ENCODE measurements at places on chromosomes 12 and 14.

DNA sequence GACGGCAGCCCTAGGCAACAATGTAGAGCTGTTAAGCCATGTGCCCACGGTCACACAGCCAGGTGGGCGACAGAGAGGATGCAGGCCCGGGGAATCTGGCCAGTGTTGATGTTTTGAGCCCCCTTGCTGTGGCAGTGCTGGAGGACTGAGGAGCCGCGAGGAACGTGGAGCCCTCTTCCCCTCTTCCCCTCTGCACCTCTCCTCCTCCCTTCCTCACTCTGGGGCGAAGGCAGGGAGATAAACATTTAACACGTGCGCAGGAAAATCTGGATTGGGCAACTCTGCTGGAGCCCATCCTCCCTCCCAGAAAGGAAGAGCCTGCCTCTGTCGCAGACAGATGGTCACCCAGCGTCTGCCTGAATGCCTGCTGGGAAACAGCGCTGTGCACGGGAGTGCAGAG, 376.8 kb downstream of the FUT8 start:
- no peak for DNase-seq

DNA sequence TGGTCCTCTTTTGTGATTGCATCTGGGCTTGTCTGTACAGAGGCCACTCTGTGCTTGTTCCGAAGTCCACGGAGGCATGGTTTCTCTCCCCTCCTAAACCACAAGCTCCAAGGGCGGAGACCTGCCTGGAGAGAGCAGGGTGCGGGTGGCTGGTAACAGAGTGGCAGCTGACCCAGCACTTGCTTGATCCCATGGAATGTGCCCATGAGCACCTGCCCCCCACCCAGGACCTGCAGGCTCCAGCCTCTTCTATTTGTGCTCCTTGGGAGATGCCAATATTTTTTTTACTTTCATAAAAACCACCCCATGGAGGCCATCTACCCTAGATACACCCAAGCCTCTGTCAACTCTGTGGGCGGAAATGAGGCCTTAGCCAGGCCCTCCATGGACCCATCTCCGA, 104.7 kb downstream of the PRMT8 start:
- no peak for DNase-seq

GRCh38 chr14:98445718-98446117, 826.3 kb downstream of the BCL11B start:
- no peak for DNase-seq

DNA sequence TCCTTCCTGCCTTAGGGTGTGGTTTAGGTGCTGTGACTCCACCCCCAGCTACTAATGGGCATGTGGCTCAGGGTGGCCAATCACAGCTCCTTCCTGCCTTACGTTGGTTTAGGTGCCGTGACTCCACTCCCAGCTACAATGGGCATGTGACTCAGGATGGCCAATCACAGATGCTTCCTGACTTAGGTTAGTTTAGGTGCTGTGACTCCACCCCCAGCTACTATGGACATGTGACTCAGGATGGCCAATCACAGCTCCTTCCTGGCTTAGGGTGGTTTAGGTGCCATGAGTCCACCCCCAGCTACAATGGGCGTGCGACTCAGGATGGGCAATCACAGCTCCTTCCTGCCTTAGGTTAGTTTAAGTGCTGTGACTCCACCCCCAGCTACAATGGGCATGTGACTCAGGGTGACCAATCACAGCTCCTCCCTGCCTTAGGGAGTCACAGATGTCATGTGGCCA, 163.9 kb downstream of the TBX5 start:
- no peak for DNase-seq

GRCh38 chr14:81070511-81070910, 115.1 kb downstream of the TSHR start:
- no peak for DNase-seq

GRCh38 chr12:93725531-93725930, 48.4 kb downstream of the CRADD start:
- no peak for DNase-seq

- no peak for DNase-seq
These were observed 613 bp downstream of the RECQL start for GRCh38 chr12:21500786-21501257.

GRCh38 chr14:68527329-68527851, 265.5 kb downstream of the ZFP36L1 start:
- no peak for DNase-seq

DNA sequence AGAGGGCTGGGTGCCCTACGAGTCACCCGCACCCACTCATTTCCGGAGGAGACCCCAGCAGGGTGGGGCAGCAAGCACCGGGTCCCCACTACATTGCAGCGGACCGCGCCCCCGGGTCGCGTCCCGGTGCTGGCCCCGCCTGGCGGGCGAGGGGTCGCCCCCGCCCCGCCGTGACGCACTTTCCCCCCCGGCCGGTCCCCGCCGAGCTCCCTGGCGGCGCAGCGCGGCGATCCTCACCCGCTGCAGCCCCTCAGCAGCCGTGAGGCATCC, 106.1 kb downstream of the PRICKLE1 start:
- DNase-seq, result no peak

DNA sequence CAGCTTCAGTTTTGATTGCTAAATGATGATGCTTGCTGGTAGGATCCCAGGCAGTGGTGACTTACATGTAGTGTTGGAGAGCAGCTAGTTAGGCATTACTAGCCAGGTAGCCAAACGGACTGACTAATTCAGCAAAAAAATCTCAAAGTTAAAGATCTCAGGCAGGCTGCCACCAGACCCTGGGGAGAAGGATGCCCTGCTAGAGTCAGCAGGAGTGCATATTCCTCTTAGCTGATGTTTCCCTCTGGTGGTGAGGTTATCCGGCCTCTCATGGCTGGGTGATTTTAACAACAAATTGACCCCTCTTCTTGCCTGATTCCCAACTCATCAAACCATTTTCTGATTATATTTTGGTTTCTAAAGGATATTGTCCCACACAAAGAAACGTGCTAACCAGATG, 2.8 kb downstream of the EFS start:
- DNase-seq, result no peak

DNA sequence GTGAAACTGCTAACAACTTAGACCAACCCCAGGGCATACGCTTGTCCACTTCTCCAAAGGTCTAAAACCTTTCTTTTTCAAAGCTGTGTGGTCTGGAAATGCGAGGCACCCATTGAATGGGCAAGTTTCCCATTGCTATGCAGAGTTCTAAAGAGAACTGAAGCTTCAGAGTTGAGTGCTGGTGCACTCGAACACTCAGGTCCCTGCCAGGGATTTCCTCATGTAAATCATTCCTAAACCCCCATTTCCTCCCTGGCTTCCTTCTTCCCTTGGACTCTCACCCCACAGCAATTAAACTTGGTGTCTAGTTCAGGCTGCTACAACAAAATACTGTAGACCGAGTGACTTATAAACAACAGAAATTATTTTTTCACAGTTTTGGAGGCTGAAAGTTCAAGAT, 2.2 kb upstream of the PXN start:
- DNase-seq, result no peak

DNA sequence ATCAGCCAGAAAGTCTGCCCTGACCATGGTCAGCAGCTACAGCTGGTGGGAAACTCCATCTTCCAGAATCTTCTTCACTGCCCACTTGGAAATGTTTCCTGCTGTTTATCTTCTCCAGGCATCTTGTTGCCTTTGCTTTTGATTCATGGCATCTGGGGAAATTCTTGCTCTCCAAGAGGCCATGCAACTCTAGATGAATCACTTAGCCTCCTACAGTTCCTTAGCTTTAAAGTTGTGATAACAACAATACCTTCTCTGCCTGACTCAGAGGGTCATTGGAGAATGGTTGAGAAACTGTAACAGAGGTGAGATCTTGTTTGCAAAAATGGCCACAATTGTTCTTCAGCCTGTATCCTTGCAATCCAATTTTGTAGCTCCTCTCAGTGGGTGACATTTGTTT, 121.0 kb upstream of the VRK1 start:
- no peak for DNase-seq

- no peak for DNase-seq
These were observed 1.2 kb upstream of the TRIM9 start for GRCh38 chr14:51095854-51096823.

DNA sequence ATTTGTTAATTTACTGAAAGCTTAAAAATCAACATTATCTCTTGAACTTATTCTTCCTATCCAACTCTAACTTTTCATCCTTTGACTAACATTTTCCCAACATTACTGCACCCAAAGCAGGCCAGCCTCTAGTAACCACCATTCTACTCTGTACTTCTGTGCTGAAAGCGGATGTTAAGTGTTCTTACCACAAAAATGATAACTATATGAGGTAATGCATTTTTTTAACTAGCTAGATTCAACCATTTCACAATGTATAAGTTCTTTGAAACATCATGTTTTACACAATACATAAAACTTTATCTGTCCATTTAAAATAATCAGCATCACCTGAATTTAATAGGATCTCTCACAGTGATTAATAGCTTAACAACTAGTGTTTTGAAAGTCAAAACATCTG, 468.5 kb upstream of the MGAT4C start:
- no peak for DNase-seq

DNA sequence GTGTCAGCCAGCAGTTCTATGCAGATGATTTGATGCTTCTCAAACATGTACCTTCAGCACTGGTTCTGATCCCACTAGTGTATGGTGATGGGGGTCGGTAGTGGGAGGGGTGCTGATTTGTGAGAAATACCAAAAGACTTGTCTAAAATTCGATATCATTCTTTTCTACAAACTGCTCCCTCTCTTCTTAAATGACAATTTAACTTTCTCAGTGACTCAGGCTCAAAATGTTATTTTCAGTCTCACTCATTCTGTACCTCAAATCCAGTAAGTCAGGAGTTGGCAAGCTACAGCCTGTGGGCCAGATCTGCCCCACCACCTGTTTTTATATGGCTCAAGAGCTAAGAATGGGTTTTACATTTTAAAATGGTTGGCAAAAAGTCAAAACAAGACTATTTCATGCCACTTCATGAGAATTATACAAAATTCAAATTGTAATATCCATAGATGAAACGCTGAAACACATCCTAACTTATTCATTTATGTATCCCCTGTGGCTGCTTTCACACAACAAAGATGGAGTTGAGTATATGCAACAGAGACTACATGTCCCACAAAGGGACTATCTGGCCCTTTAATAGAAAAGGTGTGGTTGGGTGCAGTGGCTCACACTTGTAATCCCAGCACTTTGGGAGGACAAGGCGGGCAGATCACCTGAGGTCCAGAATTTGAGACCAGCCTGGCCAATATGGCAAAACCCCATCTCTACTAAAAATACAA, 6.6 kb upstream of the NOP2 start:
- no peak for DNase-seq
